ENCODE measurements at places on chromosomes 7 and 10.

- H3K4me3 ChIP-seq: no peak overlapping the region
- H3K27ac ChIP-seq: no peak overlapping the region
- H3K4me1 ChIP-seq: no peaks in the 10 kb centered on the region
- no peak for DNase-seq
- no peaks in the 10 kb centered on the region for H3K27me3 ChIP-seq
These were observed 44.6 kb downstream of the HGF start for GRCh38 chr7:81725003-81725811.

GRCh38 chr7:45446195-45446944 lies 127.8 kb upstream of the ADCY1 start:
- H3K27ac ChIP-seq: no peak overlapping the region
- DNase-seq: no peak
- peaks cover 14% of the 10 kb centered on the region for H3K27me3 ChIP-seq
- H3K4me3 ChIP-seq: no peak overlapping the region
- no peaks in the 10 kb centered on the region for H3K4me1 ChIP-seq

- no peaks in the 10 kb centered on the region for H3K36me3 ChIP-seq
- DNase-seq: no peak
- H3K27ac ChIP-seq: no peak overlapping the region
- peaks cover 19% of the 10 kb centered on the region for H3K4me1 ChIP-seq
These were observed 180.0 kb downstream of the BTAF1 start for GRCh38 chr10:92103376-92104090.

- H3K36me3 ChIP-seq: no peaks in the 10 kb centered on the region
- no peaks in the 10 kb centered on the region for H3K27me3 ChIP-seq
- no peaks in the 10 kb centered on the region for H3K4me1 ChIP-seq
- no peak overlapping the region for H3K27ac ChIP-seq
- no peak for DNase-seq
These were observed 135.9 kb upstream of the MBL2 start for GRCh38 chr10:52908478-52908877.

- no peak for DNase-seq
- peaks cover 20% of the 10 kb centered on the region for H3K27me3 ChIP-seq
- H3K27ac ChIP-seq: no peak overlapping the region
- H3K4me3 ChIP-seq: no peak overlapping the region
- no peaks in the 10 kb centered on the region for H3K36me3 ChIP-seq
These were observed 33.5 kb downstream of the KCNMA1 start for GRCh38 chr10:77604063-77604462.

DNA sequence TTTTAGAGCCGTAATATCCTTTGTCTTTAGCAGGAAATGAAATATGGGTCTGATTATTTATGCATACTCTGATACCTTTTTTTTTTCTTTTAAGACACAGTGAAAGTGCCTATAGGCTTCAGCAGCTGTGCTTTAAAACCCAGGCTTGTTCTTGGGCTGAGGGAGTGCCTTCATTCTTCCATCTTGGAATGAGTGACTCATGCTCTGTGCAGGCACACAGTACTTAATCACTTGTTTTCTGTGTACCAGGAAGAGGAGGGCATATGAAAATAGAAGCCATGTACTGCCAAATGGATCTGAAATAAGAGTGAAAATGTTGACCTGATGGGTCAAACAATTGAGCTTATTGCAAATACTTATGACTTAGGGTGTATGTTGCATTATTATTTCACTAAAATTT lies 12.0 kb downstream of the INPP5F start:
- peaks cover 25% of the 10 kb centered on the region for H3K4me1 ChIP-seq
- no peaks in the 10 kb centered on the region for H3K27me3 ChIP-seq
- H3K27ac ChIP-seq: no peak overlapping the region
- DNase-seq: no peak
- no peak overlapping the region for H3K4me3 ChIP-seq
- no peaks in the 10 kb centered on the region for H3K36me3 ChIP-seq

GRCh38 chr10:61937631-61938351 lies 36.3 kb downstream of the ARID5B start:
- no peak for DNase-seq
- peaks cover 60% of the 10 kb centered on the region for H3K4me1 ChIP-seq
- H3K36me3 ChIP-seq: peaks cover 12% of the 10 kb centered on the region
- peak overlapping the region; percentile 89 for H3K27ac ChIP-seq
- no peaks in the 10 kb centered on the region for H3K27me3 ChIP-seq

DNA sequence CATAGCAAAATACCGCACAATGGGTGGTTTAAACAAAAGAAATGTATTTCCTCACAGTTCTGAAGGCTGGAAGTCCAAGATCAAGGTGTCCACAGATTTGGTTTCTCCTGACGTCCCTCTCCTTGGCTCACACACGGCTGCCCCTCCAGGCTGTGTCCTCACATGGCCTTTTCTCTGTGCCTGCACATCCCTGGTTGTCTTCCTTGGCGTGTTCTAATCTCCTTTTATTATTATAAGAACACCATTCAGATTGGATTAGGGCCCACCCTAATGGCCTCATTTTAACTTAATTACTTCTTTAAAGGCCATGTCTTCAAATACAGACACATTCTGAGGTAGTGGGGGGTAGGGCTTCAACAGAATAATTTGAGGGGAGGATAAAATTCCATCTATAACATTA lies 87.9 kb downstream of the FZD1 start:
- no peaks in the 10 kb centered on the region for H3K36me3 ChIP-seq
- no peaks in the 10 kb centered on the region for H3K4me1 ChIP-seq
- DNase-seq: no peak

DNA sequence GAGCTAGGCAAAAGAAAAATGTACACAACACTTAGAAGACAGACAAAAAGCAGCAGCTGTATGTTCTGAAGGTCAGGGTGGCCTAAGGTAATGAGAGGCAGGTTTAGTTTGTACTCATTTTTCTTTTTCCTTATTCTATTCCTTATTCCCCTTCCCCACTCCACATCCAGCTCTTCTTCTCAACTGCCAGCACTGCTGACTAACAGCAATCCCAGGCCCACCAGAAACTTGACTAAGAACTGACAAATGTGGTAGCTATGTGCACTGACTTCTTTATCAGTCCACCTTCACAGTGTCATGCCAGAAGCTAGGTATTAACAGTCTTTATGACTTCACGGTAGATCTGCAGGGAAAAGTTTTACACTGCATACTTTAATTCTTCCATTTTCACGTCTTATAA lies 6.1 kb downstream of the COPG2 start:
- H3K27me3 ChIP-seq: no peaks in the 10 kb centered on the region
- no peak overlapping the region for H3K4me3 ChIP-seq
- no peak for DNase-seq
- H3K27ac ChIP-seq: no peak overlapping the region
- H3K36me3 ChIP-seq: peaks cover 3% of the 10 kb centered on the region

DNA sequence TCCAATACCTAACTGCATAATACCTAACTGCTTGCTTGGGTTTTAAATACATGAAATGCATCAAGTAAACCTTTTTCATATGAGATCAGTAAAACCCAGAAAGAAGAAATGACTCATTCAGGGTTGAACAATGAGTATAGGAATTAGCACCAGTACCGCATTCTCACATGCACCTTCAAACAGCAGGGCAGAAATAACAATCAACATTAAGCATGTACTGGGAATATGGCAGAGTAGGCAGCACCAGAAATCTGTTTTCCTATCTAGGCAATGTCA lies 850.3 kb upstream of the SORCS1 start:
- no peak for DNase-seq
- H3K27ac ChIP-seq: no peak overlapping the region
- H3K4me1 ChIP-seq: no peaks in the 10 kb centered on the region
- no peak overlapping the region for H3K4me3 ChIP-seq
- H3K27me3 ChIP-seq: no peaks in the 10 kb centered on the region
- peaks cover 1% of the 10 kb centered on the region for H3K36me3 ChIP-seq

GRCh38 chr7:150663802-150664494 lies 21.6 kb upstream of the GIMAP2 start:
- peak overlapping the region; percentile 42 for H3K4me3 ChIP-seq
- peaks cover 90% of the 10 kb centered on the region for H3K4me1 ChIP-seq
- DNase-seq: peak; percentile 24
- peak overlapping the region; percentile 98 for H3K27ac ChIP-seq
- peaks cover 20% of the 10 kb centered on the region for H3K36me3 ChIP-seq

DNA sequence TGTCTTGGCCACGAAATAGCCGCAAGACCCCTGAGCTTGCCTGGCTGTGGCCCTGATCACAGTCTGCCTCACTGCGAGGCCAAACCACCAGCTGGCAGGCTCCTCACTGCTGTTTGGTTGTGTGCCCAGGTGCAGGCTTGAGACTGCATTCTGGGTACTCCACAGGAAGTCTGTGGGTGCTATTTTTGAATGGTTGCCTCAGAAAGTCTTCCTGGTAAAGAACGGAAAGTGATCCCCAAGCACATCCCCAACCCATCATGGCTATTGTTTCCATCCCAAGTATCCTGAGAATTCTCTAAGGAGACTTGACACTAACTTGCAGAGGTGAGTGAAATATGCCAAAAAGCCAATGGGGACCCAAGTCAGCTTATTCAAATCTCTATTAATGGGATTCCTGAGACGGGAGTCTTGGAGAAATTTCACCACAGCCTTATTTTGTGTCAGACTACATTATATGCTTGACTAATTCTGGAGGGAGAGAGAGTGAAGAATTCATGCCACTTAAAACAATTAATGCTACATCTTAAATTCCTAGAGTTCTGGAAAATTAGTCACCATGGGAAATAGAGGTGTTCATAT lies 170.9 kb downstream of the RAMP3 start:
- DNase-seq: no peak
- no peak overlapping the region for H3K4me3 ChIP-seq
- H3K27me3 ChIP-seq: peaks cover 53% of the 10 kb centered on the region
- H3K27ac ChIP-seq: no peak overlapping the region

DNA sequence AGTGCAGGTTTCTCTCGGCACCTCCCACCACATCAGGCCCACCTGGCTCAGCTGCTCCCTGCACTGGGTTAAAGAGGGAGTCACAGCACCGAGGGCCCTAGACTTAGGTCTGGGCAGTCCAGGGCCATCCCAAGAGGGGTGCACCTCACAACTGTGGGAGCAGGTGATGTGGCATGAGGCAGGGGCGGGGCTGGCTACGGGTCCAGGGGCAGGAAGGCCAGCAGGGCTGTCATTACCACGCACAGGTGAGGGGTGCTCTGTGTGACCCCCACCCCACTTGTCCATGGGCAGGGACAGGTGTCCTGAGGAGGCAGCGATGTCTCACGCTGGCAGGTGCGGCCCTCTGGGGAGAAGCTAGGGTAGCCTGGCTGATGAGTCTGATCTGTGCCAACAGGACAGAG lies 40.5 kb upstream of the DPYSL4 start:
- H3K4me3 ChIP-seq: no peak overlapping the region
- no peaks in the 10 kb centered on the region for H3K27me3 ChIP-seq
- H3K36me3 ChIP-seq: peaks cover 4% of the 10 kb centered on the region

- DNase-seq: no peak
- no peak overlapping the region for H3K27ac ChIP-seq
- peaks cover 9% of the 10 kb centered on the region for H3K27me3 ChIP-seq
- H3K4me3 ChIP-seq: no peak overlapping the region
- H3K36me3 ChIP-seq: no peaks in the 10 kb centered on the region
- no peaks in the 10 kb centered on the region for H3K4me1 ChIP-seq
These were observed 98.4 kb upstream of the PDLIM1 start for GRCh38 chr10:95389176-95389575.

GRCh38 chr10:76454506-76455140 lies 1023.2 kb downstream of the LRMDA start:
- no peaks in the 10 kb centered on the region for H3K4me1 ChIP-seq
- H3K36me3 ChIP-seq: no peaks in the 10 kb centered on the region
- no peak for DNase-seq
- H3K4me3 ChIP-seq: no peak overlapping the region

DNA sequence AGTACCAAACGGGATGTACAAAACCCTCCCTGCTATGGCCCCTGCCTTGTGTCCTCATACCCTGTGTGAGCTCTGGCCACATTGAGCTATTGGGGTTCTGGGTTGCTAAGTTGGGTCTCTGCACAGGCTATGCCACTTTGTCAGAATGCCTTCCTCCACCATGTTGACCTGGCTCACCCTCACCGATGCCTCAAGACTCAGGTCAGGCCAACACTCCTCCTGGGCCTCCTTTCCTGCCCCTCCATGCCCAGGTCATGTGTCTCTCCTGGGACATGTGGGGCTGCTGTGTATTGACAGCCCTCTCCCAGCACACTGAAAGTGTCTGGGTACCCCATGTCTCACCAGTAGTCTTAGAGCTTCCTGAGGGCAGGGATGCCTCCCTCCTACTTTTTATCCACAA lies 14.6 kb downstream of the TRPV5 start:
- no peak overlapping the region for H3K4me3 ChIP-seq
- H3K27ac ChIP-seq: no peak overlapping the region

DNA sequence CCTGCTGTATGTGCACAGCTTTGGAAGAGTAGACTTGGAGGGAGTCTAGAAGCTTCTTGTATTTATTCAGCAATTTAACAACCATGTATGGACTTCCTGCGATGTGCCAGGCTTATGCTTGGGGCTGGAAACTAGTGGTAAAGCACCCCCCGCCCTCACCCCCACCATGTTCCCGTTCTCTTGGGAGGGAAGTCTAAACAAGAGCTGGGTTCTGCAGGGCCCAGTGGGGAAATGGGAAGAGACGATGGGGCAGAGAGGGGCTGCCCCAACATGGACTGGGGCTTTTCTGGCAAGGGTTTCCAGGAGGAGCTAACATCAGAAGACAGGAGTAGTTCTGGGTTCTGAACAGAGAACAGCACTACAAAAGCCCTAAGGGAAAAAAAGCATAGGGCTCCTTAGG lies 8.0 kb downstream of the RASSF4 start:
- H3K27me3 ChIP-seq: no peaks in the 10 kb centered on the region
- H3K4me3 ChIP-seq: peak overlapping the region; percentile 49
- H3K27ac ChIP-seq: peak overlapping the region; percentile 44
- H3K4me1 ChIP-seq: peaks cover 31% of the 10 kb centered on the region
- H3K36me3 ChIP-seq: peaks cover 3% of the 10 kb centered on the region

- H3K36me3 ChIP-seq: no peaks in the 10 kb centered on the region
- no peak for DNase-seq
- H3K27ac ChIP-seq: no peak overlapping the region
- H3K4me3 ChIP-seq: no peak overlapping the region
- H3K4me1 ChIP-seq: no peaks in the 10 kb centered on the region
- H3K27me3 ChIP-seq: no peaks in the 10 kb centered on the region
These were observed 727.3 kb downstream of the AUTS2 start for GRCh38 chr7:70325509-70326101.

DNA sequence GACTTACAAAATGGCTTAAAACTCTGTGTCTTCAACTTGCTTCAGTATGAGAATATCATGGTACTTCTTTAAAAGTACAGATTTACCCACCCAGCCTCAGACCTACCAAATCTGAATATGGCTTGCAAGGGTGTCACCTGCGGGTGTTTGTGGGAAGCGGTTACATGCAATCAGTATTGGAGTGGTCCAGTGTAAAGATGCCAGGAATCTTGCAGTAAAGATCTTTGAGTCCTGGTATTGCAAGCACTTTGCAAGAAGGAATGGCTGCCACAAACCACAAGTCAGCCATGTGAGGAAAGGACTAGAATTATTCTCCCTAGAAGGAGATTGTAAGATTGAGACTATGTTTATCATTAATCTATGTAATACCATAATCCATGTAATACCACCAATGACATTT lies 115.1 kb downstream of the PON1 start:
- no peaks in the 10 kb centered on the region for H3K27me3 ChIP-seq
- no peak overlapping the region for H3K4me3 ChIP-seq
- H3K4me1 ChIP-seq: no peaks in the 10 kb centered on the region
- H3K27ac ChIP-seq: no peak overlapping the region
- no peak for DNase-seq

GRCh38 chr10:98425511-98426352 lies 10.8 kb upstream of the PYROXD2 start:
- DNase-seq: peak; percentile 34
- H3K27me3 ChIP-seq: no peaks in the 10 kb centered on the region
- peaks cover 3% of the 10 kb centered on the region for H3K4me1 ChIP-seq
- peaks cover 20% of the 10 kb centered on the region for H3K36me3 ChIP-seq

GRCh38 chr10:43692051-43692825 lies 43.6 kb upstream of the ZNF32 start:
- no peak for DNase-seq
- H3K27me3 ChIP-seq: peaks cover 13% of the 10 kb centered on the region
